ENCODE measurements at places on chromosomes 5 and 9.

DNA sequence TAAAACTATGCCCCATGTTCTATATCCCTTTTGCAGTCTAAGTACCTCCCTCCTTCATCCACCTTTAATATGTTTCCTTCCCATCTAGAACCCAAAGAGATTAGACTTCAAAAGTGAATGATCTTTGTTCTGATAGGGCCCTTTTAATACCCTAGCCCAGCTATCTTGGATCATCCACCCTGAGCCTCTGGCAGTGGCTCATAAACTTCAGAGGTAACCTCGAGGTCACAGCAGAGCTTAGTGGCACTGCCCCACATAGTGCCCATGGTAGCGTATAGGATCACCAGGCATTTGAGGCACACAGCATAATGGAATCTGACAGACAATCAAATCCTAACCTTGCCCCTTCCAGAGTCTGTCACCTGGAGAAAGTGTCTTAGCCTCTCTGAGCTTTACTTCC lies 15.8 kb downstream of the ADRB2 start:
- no peak for DNase-seq

DNA sequence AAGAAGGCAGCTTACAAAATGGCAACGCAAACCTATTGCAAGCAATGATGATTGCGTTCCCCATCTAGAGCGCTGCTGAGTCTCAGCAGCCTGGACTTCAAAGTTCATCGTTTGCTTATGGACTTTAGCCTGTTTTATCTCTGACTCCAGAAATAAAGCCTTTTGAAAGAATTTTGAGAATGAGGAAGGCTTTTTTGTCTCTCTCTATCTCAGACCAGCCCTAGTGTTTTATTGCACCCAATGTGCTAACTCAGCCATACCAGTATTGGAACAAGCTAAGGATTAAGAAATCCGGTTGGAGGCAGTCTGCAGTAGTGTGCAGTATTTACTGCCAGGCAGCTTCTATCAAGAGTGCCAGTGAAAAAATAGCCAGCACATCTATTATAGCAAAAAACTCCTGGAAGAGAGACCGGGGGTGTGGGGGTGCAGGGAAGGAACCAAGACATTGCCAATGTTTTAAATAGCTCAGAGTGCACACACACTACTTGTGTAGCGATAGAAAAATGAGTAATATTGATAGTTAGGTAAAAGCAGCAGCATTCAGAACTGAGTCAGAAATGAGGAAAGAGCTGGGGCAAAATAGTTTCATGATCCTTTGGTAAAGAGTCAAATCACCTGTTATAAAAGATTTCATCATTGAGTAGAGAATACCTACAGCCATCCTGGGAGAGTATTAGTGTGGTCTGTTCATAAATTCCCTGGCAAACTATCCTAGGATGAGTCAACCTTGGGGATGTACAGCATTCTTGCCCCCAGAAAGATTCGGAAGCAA lies 219.0 kb downstream of the ZNF608 start:
- DNase-seq = no peak

GRCh38 chr9:2367970-2368369 lies 253.6 kb upstream of the VLDLR start:
- DNase-seq = no peak

GRCh38 chr9:132216861-132217619 lies 55.2 kb downstream of the NTNG2 start:
- DNase-seq = no peak

GRCh38 chr5:66795682-66796081 lies 199.5 kb downstream of the MAST4 start:
- no peak for DNase-seq

- no peak for DNase-seq
Measured at GRCh38 chr5:140823475-140823874, 2.1 kb downstream of the PCDHA5 start.

DNA sequence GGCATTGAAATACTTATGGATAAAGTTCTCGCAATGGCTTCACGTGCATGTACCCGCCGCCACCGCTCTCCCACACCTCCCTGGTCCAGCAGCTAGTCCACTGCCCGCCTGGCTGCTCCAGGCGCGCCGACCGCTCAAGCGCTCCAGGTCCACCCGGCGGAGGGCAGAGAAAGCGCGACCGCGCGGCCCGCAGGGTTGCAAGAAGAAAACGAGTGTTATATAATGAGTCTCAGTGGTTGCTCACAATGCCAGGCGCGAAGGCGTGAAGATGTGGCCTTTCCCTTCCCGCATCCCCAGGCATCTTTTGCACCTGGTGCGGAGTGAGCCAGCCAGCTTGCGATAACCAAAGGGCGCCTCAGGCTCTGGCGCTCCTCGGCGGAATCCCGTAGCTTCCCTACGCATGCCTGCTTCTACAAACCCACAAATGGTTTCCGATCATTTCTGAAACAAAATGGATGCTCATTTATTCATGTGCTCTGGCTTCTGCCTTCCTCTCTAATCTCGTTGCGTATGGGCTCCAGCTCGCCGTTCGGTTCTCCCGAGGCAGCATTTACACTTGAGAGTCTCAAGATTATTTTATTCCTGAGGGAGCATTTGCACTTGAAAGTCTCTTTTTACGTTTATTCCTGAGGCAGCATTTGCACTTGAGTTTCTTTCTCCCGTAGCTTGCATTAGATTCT lies 25.7 kb downstream of the CDKN2A start:
- no peak for DNase-seq

DNA sequence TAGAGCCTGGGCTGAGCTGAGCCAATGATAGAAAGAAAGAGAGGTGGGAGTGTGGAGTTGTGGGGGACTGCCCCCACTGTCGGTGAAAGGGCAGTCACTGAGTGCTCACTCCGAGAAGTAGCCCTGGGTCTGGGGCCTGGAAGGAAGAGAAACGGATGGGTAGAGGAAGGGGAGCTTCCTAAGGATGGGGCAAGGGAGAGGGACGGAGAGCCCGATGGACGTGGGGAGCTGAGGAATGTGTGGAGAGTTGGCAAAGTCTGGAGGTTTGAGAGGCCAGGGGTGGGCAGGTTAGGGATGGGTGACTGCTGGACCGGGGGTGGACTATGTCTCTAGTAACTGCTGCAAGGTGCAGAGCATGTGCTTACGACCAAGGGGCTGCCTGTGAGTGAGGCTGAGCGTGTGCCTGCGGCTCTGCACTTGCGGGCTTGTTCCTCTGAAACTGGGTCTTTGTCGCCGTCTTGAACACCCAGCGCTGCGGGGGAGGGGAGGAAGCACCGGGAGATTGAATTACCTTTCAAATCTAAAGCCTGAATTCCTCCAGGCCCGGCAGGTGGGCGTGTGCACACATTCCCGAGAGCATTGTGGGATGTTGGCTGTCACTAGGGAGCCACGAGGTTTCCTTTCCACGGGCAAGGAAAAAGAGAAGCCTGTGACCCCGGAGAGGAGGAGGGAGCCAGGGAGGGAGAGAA lies 76.4 kb upstream of the ARAP3 start:
- no peak for DNase-seq

- DNase-seq = no peak
Measured at GRCh38 chr5:139985733-139986132, 57.4 kb downstream of the NRG2 start.

- no peak for DNase-seq
Measured at GRCh38 chr5:11780641-11781345, 123.5 kb downstream of the CTNND2 start.

DNA sequence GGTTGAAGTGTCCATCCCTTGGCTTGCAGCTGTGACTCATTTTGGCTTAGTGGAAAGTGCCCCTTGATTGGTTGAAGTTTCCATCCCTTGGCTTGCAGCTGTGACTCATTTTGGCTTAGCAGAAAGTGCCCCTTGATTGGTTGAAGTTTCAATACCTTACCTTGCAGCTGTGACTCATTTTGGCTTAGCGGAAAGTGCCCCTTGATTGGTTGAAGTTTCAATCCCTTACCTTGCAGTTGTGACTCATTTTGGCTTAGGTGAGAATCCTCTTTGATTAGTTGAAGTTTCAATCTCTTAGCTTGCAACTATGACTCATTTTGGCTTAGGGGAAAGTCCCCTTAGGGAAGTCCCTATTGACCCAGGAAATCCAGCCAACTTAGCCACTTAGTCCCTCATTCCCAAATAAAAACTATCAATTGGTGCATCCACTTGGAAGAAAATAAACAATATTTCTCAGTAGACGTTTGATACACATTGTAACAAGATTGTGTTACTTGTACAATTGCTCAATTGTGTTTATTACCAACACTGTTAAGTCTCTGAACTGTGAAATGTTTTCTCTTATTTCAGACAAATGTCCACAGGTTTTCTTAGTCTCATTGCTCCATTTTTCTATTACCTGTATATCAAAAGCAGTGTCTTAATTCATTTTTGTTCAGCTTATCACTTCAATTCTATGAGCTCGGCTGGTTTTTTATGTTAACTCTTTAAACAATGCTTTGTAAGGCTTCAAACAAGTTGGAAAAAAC lies 2308.8 kb upstream of the ACO1 start:
- DNase-seq = no peak

DNA sequence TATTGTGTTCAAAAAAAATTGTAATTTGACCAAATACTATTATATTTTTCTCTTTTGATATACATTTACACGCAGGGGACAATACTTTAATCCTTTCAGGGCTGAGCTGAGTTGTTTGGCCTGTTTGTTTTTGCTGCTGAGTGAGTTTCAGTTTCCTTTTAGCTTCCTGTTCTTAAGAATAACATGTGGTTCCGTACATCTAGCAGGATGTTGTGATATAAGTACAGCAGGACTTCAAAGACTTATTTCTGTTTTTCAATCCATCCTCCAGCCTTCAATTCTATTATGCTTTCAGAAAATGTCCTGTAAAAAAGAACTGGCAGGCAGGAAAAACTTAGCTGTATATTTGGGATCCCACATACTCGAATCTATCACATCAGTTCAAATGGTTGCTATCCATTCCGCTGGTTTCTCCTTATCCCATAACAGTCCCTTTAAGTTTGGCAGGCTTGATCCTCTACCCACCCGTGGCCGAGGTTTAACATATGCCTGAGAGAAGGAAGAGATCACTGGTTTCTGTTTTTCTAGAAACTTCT lies 1037.3 kb upstream of the ACO1 start:
- no peak for DNase-seq

All from anterior cingulate cortex (tissue), 58 donors.